ENCODE measurements at places on chromosomes 1 and 21. TPM values are rescaled to one million over a fixed set of nuclear protein-coding genes. Genes with fewer than 3 reads are reported as not detected.
A peak's percentile ranks its signal among the peaks of the same experiment; 100 is the strongest.

DNA sequence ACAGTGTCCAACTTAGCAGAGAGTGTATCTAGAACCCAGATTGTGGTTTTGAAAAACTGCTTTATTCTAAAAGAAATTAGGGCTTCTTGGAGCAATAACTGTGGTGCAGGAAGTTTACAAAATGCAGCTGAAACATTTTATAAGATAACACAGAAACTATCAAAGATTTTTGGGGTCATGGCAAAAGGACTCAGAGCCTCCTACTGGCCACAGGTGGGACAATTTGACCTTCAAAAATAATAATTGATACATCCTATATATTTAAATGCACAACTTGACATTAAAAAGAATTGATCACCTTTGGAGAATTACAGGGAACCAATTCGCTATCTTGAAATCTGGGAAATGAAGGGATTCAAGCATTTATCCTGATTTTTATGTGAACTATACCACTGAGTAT, 235.2 kb downstream of the RPS6KC1 start:
- no peaks in the 10 kb centered on the region for H3K27me3 ChIP-seq
- no peak for DNase-seq
- H3K4me3 ChIP-seq = no peak overlapping the region
- no peaks in the 10 kb centered on the region for H3K36me3 ChIP-seq
- H3K27ac ChIP-seq = no peak overlapping the region
- H3K4me1 ChIP-seq = no peaks in the 10 kb centered on the region

Gene AQP10
- not detected for total RNA-seq

DNA sequence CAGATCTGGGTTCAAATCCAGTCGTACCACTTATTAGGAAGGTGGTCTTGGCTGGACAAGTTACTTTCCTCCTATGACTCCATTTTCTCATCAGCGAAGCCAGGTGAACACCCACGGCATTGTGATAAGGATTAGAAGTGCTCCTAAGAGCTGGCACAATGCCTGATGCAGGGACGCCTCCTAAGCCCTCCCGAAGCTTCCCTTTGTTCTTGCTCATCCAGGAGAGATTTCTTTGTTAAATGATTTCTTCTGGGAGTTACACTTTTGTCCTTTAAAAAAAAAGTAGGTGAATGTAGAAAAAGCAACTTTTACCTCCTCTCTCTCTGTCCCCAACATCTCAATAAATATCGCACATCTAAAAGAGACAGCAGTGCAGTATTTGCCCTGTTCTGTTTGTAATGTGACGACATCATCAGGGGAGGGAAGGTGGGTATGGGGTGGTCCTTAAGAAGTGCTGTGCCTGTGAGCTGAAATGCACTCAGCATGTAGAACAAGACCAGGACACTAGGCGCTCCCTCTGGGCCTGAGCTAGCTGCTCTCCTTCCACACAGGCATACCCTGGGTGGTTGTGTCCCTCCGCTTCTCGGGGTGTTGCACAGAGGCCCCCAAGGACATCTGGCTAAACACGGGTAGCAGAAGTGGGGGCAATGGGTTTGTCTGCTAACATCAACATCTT, 43.9 kb downstream of the SUSD4 start:
- DNase-seq = no peak
- H3K27me3 ChIP-seq = no peaks in the 10 kb centered on the region
- no peaks in the 10 kb centered on the region for H3K36me3 ChIP-seq

DNA sequence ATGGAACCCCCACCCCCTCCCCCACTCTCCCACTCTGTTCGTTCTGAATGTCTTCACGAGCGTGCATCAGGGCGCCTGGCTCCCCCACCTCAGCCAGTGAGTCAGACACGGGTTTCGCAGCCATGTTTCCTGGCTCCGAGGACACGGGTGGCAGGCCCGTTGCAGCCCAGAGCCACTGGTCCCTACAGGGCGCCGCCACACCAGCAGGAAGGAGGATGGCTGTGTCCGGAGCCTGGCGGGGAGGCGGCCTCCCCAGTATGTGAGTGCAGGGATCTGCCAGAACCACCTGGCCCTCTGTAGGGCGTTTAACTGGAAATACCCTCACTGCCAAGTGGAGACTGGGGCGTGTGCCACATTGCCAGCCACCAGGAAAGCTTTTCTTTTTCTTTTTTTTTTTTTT, 18.5 kb downstream of the CSTB start:
- peak overlapping the region; percentile 82 for H3K27ac ChIP-seq
- no peak for DNase-seq
- H3K36me3 ChIP-seq = no peaks in the 10 kb centered on the region
- no peaks in the 10 kb centered on the region for H3K27me3 ChIP-seq
- H3K4me3 ChIP-seq = peak overlapping the region; percentile 39

Gene A3GALT2
- not detected for total RNA-seq

DNA sequence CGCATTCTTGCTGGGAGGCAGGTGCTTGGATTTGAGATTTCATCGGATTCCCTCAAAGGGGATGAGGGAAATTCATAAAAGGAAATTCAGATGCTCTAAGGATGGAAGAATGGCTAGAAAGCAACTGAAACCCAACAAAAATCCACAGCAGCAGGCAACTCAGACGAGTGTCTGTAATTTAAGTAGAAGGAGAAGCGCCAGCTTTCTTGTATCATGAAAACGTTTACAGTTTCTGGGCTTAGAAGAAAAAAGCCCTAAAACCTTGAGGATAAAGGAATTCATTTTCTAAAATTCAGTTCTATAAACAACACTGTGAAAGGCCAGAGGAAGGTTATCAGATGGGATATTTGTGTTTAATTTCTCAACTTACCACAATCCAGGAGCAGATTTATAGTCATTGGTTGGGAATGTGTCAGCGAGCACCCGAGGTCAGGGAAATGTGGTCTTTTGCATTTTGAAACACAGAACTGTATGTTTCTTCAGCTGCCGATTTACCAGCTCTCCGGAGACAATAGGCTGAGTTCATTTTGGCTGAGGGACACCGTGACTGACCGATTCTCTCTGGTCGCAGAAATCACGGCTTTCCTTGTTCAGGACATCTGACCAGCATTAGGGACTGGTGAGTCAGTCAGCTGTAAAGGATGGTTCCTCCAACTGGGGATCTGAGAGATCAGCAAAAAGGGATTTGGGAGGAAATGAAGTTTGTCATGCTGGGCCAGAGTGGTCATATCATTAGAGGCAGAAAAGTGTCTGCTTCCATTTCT, 111.6 kb upstream of the ERRFI1 start:
- peak overlapping the region; percentile 76 for H3K27ac ChIP-seq
- DNase-seq = peak; percentile 43
- H3K27me3 ChIP-seq = no peaks in the 10 kb centered on the region
- H3K4me1 ChIP-seq = peaks cover 7% of the 10 kb centered on the region
- H3K36me3 ChIP-seq = no peaks in the 10 kb centered on the region

Gene S100A2
- 0.33 TPM for total RNA-seq

Gene TESK2
- total RNA-seq = 19.2 TPM

DNA sequence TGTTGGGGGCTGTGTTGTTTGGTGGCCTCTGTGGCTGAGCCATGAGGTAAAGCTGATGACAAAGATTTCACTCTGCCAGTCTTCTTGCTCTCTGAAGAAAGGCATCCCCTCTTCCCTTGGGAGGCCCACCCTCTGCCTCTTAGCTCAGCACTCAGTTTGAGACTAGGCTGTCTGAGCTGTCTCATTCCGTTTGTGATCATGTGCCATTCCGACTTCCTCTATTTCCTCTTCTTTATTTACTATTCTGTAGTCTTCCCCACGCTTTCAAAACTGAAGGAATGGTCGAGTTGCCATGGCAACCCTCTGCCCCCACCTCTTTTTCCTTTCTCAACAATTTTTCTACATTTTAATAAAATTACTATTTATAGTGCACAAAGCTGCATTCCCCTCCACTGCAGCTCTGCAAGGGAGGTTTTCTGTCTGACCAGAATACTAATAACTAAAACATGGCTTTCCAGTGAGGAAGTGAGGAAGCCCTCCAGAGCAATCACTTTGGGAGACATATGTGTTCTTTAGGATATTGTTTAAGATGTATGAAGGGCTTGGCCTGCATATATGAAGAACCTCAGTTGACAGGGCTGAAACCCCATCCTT, 30.8 kb downstream of the KCNA3 start:
- H3K4me3 ChIP-seq = no peak overlapping the region
- H3K27me3 ChIP-seq = no peaks in the 10 kb centered on the region
- no peak overlapping the region for H3K27ac ChIP-seq
- no peaks in the 10 kb centered on the region for H3K36me3 ChIP-seq
- DNase-seq = no peak

DNA sequence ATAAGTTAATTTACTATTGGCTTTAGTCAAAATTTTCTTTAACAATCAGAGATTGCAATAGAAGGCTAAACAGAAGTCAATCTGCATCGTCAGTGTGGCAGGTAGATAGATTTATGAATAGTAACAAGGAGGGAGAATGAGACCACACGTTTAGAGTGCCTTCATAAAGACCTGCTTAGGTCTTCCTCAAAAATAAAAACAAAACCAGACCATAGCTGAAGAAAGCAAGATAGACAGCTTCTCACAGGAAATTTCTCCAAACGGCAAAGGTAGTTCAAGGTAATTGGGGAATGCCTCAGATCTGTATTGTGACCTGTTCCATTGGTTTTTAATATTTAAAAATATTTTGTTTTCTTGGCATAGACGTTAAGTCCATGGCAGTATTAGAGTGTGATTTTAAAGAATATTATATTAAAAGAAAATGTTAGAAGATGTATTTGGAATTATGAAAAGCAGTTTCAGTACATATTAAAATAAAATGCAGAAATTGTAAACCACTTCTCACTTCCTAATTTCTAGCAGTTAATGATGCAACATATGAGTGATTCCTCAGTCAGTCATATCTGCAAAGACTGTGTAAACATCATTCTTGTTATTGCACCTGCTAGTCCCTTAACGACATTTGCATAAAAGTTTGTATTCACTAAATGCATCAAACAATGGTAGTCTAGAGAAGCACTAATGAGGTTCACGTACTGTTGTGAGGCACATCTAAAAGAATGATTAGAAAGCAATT, 278.0 kb downstream of the HLX start:
- H3K27me3 ChIP-seq = no peaks in the 10 kb centered on the region
- H3K4me3 ChIP-seq = no peak overlapping the region
- H3K36me3 ChIP-seq = no peaks in the 10 kb centered on the region
- no peak overlapping the region for H3K27ac ChIP-seq

GRCh38 chr1:21260405-21261125, 29.7 kb downstream of the ECE1 start:
- H3K27ac ChIP-seq = peak overlapping the region; percentile 87
- peaks cover 12% of the 10 kb centered on the region for H3K4me1 ChIP-seq
- no peaks in the 10 kb centered on the region for H3K36me3 ChIP-seq
- no peaks in the 10 kb centered on the region for H3K27me3 ChIP-seq
- H3K4me3 ChIP-seq = no peak overlapping the region

Gene IGSF5
- total RNA-seq = 0.98 TPM

GRCh38 chr1:90955769-90956168, 66.1 kb downstream of the ZNF644 start:
- no peak for DNase-seq
- H3K36me3 ChIP-seq = no peaks in the 10 kb centered on the region
- no peaks in the 10 kb centered on the region for H3K27me3 ChIP-seq
- H3K4me3 ChIP-seq = no peak overlapping the region
- H3K27ac ChIP-seq = no peak overlapping the region

Measured in breast epithelium (tissue), 4 donors.